Small intestine (tissue), 16 donors: ENCODE measurements at places on chromosomes 4 and X. TPM values are rescaled to one million over a fixed set of nuclear protein-coding genes. Genes with fewer than 3 reads are reported as not detected.

GRCh38 chrX:128818690-128819089 lies 704.6 kb downstream of the SMARCA1 start:
- H3K27me3 ChIP-seq: no peaks in the 10 kb centered on the region
- no peaks in the 10 kb centered on the region for H3K4me1 ChIP-seq
- no peak for DNase-seq
- H3K36me3 ChIP-seq: no peaks in the 10 kb centered on the region
- H3K27ac ChIP-seq: no peak overlapping the region
- H3K4me3 ChIP-seq: no peak overlapping the region

C4orf51 gene
- polyA plus RNA-seq: not detected

PAK3 gene
- polyA plus RNA-seq: under 0.01 TPM

GAGE2A gene
- not detected for polyA plus RNA-seq

DNA sequence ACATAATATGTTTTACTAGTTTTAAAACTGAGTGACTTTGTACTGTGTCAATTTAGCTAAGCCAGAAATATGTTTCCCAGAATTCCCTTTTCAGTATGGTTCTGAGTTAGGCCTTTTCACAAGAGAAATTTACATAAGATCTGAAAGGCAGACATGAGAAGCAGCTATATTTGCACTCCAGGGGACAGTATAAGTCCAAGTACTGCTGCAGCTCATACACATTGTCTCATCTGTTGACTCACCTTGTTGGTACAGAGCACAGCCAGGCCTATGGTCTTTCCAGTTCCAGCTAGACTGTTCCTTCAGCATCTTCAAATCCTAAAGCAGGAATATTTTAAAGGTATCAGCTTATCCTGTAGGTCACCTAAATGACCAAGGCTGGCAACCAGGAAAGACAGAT lies 53.5 kb downstream of the BMP3 start:
- peak; percentile 13 for DNase-seq
- no peaks in the 10 kb centered on the region for H3K27me3 ChIP-seq
- no peak overlapping the region for H3K4me3 ChIP-seq
- no peaks in the 10 kb centered on the region for H3K36me3 ChIP-seq

GRCh38 chr4:47721485-47721884 lies 116.4 kb downstream of the CORIN start:
- no peaks in the 10 kb centered on the region for H3K36me3 ChIP-seq
- H3K27me3 ChIP-seq: no peaks in the 10 kb centered on the region
- no peak for DNase-seq
- H3K4me3 ChIP-seq: no peak overlapping the region
- no peak overlapping the region for H3K27ac ChIP-seq

- no peaks in the 10 kb centered on the region for H3K36me3 ChIP-seq
- H3K4me3 ChIP-seq: no peak overlapping the region
- H3K27ac ChIP-seq: no peak overlapping the region
- no peaks in the 10 kb centered on the region for H3K27me3 ChIP-seq
- no peak for DNase-seq
These were observed 46.3 kb upstream of the MAGEC3 start for GRCh38 chrX:141791856-141792255.
